ENCODE measurements at places on chromosomes 3 and 15.
A peak's percentile ranks its signal among the peaks of the same experiment; 100 is the strongest.

- no peak for DNase-seq
Observed at GRCh38 chr3:150270883-150271590, 137.1 kb upstream of the TSC22D2 start.

DNA sequence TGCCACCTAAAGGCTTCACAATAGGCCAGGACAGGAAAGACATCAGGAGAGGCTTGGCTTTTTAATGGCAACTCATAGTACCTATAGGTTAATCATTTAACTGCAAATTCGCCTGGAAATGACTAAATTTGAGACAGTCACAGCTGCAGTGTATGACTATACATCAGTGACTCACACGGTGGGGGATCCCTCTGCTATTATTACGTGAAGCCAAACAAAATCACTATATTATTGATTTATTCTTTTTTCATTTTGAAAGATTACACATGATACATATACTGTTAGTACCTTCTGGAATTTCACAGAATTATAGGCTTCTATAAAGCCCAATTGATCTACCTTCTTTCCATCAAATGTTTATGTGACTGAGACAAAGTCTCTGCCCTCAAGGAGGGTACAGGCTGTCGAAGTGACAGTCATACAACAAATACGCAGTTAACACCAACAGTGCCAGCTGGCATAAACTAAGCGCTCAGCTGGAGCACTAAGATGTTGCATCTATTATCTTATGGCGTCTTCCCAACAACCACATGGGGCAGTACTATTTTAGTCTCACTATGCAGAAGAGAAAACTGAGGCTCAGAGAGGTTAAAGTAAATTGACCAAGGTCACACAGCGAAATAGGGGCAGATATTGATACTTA lies 82.0 kb upstream of the LMOD3 start:
- DNase-seq: no peak

GRCh38 chr3:74127256-74127655 lies 487.2 kb downstream of the CNTN3 start:
- no peak for DNase-seq

- no peak for DNase-seq
Observed at GRCh38 chr15:99981839-99982658, 248.8 kb upstream of the LYSMD4 start.

GRCh38 chr3:143628971-143629370 lies 219.3 kb downstream of the SLC9A9 start:
- no peak for DNase-seq

DNA sequence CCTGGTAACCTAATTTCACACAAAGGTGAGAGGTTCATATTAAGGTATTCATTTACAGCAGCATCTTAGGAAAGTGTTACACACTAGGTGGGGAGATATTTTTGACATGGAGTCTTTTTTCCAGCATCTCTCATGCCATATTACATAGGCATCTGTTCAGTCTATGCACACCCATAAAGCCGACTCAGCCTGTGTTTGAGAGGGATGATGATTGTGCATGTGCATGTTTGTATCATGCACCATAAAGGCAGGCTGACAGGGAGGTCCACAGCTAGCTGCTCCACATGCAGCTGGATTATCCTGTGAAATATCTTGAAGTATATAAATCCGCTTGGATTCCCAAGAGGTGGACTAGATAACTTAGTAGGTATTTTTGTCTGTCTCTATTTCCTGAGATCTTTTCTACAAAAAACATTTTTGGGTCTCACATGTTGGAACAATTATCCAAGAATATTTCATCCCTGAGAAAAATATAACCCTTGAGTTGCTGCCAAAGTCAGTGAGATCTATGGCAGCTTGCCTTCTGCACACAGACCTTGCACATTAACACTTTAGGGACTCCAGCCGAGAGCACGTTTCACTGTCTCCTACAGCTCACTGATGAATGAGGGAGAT lies 288.4 kb upstream of the DPH6 start:
- no peak for DNase-seq

DNA sequence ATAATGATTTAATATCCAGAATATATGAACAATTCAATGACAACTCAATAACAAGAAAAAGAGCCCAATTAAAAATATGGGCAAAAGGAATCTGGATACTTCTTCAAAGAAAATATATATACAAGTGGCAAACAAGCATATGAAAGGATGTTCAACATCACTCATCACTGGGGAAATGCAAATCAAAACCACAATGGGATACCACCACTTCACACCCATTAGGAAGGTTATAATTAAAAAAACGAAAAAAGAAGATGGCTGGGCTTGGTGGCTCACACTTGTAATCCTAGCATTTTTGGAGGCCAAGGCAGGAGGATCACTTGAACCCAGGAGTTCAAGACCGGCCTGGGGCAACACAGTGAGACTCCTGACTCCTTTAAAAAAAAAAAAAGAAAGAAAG lies 4.1 kb downstream of the CCDC12 start:
- DNase-seq: no peak

DNA sequence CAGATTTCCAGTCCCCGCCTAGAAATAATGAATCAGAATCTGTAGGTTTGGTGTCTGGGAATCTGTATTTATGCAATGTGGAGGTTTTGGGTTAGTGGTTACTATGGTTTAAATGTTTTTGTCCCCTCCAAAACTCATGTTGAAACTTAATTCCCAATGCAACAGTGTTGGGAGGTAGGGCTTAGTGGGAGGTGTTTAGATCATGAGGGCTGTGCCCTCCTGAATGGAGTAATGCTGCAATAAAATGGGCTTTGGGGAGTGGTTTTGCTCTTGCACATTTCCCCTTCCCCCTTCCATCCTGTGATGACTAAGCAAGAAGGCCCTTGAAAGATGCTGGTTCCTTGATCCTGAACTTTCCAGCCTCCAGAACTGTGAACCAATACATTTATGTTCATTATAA lies 9.2 kb upstream of the RFC4 start:
- peak; percentile 71 for DNase-seq

GRCh38 chr3:43689766-43690399 lies 855 bp upstream of the ABHD5 start:
- no peak for DNase-seq
